Kasumi-1 (cell line): ENCODE measurements at places on chromosomes 7 and 10.

GRCh38 chr10:60525716-60526585 lies 136.3 kb upstream of the ANK3 start:
- DNase-seq, result no peak

DNA sequence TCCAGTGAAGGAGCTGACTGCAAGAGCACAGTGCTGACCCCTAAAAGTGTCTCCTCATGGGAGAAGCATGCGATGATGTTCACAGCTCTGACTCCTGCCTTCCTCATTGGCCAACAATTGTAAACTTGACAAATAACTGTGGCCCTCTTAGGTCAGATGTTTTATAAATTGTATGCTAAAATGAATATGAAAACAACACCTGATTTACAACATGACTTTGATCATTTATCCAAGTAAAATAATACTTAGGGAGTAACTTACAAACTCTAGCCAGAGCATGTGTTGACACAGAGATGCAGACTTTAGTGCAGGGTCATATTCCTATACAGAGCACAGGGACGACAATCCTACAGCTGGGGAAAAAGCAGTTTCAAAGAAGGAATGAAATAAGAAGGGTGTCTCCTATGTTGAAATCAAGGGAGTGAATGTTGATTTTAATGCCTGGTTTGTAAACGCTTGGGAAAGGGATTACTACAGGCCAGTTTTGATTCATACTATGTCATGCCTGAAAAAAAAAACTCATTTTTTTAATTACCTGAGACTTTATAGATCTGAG lies 391.4 kb upstream of the AKR1E2 start:
- no peak for DNase-seq

DNA sequence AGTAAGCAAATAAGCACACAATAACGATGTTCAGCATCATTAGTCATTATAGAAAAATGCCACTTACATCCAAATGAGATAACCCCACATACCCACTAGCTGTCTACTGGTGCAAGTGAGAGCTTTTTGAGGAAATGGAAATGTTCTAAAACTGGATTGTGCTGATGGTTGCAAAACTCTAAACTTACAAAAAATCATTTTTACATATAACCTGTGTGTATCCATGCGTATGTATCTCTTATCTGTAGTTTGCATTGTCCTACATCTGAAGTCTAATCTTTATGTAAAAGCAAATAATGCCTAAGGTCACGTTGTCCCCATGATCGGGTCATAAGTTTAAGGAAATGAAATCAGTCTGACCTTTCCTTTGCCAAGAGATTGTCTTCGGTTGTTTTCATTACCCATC lies 81.6 kb upstream of the DNAJB6 start:
- no peak for DNase-seq

- no peak for DNase-seq
Observed at GRCh38 chr10:29728541-29729049, 93.8 kb upstream of the SVIL start.

DNA sequence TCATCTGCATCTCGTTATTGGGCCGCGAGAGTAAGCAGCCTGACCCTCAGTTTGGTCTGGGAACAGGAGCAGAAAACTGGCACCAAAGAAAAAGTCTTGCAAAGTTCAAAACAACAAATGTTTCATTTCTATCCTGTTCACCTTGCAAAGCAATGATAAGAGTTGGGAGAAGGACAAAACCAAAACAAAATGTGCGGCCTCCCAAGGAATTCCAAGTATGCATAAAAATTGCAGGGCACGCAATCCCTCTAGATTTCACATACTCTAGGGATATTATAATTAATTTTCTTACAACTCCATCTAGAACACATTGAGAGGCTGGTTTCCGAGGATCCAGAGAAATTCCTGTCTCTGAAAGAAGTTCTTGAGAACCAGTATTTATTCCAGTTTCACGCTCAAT lies 20.1 kb downstream of the CHUK start:
- DNase-seq, result no peak
